ENCODE measurements at places on chromosomes 1 and 21.

- no peak for DNase-seq
Observed at GRCh38 chr1:76759950-76760349, 107.3 kb upstream of the ST6GALNAC5 start.

- DNase-seq = no peak
Observed at GRCh38 chr1:153567621-153568366, 2.1 kb upstream of the S100A2 start.

- no peak for DNase-seq
Observed at GRCh38 chr1:239833723-239834122, 258.0 kb upstream of the FMN2 start.

DNA sequence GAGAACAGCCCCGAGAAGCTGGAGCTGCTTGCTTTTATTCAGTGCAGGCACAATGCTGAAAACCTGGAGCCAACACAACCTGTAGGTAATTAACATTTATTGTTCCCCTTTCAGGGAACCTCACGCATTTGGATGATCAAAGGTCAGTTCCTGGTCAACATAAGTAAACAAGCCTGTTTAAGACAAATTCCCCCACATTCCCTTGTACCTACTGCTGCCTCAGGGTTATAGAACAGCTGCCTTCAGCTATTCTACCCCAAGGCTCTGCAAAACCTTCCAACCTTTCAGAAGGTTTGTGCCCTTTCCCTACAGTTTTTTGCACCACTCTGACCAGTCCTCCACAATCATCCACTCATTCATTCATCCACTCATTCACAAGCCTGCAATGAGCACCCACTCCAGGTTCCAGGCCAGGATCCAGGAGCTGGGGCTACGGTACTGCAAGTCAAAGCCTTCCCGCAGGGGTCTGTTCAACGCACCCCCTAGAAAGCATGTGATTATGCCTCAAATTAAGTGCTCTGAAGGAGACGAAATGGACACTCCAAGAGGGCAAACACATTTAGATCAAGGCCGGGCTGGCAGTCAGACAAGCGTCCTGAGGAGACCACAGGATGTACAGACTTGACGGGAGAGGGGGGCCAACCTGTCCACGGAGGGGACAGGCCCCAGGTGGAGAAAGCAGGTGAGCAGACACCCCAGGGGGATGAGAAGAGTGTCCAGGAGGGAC is 683.9 kb downstream of the MATN1 start:
- no peak for DNase-seq

DNA sequence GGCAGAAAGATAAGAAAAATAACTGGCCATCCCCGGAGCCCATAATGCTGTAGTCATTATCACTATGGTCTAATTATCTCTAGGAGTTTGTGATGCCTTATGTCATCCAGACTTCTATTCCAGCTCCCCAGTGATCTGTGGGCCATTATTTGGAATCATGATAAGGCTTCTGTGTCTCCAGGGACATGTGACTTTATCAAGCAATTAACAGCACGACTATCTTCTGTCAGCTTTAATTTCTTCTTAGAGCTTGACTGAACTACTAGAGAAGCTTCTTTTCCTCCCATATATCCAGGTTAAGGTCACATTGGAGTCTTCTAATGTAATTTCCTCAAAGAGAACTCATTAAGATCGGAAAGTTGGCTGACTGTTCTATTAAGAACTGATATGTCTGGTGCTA is 100.4 kb downstream of the LHX8 start:
- DNase-seq = no peak

DNA sequence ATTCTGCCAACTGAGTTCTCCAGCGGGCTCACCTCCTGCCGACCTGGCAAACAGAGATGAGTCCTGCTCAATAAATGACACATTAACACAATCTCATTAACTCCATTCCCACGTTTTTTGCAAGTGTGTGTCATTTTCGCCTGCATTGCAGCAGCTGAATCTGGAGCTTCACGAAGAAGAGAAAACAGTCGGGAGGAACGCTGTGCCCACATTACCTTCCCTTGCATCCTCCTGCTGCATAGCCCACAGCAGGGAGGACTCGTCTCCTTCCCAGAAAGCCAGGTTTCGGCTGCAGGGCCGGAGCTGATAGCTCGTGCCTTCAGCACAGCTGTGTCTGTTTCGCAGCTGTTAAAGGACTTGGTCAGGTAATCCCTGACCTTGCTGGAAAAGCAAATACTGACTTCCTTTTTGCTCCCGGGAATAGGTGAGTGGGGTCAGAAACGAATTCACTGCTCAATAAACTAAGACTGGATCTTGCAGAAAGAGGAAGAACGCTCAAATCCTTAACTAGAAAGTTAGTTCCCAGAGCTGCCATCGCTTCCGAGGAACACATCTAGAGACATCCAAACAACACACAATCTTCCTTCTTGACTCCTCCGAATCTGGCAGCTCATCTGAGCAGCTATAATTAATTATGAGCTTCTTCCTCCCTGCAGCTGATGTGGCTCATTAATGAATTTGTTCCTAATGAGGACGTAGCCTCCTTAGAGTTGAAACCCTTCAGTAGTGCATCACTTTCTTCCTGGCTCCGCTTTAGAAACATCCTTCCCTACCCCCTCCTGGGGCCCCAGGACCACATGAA is 33.0 kb downstream of the KANK4 start:
- no peak for DNase-seq

DNA sequence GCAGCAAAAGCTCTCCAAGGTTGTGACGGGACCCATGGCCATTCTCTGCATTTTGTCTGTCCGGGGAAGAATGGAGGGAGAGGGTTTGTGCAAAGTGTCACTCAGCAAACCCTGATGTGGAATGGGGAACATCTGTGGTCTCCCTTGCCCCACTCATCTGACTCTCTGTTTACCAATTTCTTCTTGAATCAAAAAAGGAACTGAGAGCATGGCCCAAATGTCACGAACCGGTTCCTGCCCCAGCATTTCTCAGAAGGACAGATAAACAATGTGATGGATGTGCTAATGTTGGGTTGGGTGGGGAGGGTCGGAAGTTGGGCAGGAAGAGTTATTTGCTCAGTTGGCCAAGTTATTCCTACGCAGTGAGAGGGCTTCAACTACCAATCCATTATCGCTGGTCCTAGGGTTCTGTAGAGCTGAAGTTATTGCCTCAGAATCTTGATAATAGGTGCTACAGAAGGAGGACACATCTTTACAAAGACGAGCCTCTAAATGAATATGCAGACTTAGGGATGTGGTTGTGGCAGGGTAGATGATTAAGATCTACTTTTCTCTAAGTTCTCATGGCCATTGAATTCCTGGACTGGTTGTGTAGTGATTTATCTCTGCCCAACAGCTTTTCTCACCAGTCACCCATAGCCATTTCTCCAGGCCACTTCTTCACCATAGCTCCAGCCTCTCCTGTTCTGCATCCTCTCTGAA is 9.6 kb upstream of the DUSP12 start:
- no peak for DNase-seq

DNA sequence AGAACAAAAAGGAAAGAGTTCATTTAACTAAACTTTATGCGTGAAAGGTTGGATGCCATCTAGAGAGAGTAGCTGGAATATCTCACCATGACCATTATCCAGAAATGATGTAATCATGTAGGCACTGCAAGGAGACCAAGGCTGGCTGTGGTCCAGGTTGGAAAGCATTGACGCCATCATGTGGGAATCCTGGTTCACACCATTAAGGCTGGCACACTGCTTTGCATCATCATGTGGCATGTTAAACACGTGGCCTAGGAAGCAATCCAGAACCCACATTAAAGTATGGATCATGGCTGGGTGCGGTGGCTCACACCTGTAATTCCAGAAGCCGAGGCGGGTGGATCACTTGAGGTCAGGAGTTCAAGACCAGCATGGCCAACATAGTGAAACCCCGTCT is 4.3 kb downstream of the ADAMTS1 start:
- DNase-seq = no peak
